ENCODE measurements at places on chromosomes 6 and 20.

DNA sequence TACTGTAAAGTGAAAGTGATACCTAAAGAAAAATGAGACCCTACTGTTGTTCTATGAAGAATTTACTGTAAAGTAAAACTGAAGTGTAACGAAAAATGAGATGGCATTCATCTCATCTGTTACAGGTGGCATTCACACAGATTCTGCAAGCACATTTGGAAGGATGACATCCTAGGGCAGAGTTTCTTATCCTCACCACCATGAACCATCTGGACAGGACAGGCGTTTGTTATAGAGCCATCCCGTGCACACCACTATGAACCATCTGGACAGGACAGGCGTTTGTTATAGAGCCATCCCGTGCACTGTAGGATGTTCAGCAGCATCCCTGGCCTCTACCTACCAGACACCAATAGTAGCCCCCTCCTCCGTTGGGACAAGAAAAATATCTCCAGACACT is 294.8 kb downstream of the GMDS start:
- DNase-seq: no peak

DNA sequence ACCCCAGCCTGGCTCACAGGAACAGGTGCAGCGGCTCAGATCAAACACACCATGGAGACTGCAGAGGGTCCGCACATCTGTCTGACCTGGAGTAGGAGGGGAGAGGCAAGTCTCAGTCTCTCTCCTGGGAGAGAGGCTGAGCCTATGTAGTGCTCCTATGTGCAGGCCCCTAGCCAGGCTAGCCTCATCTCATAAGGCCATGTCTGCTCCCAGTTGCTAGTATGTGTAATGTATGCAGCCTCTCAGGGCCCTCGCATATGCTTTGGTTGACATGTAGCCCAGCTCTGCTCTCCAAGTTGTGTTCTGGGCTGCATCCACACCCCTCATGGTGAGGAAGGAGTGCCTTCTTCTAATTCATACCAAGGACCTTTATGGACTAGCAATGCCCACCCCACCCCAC is 11.8 kb downstream of the TNXB start:
- DNase-seq: no peak

GRCh38 chr6:72622094-72622940 is 453 bp downstream of the KCNQ5 start:
- DNase-seq: peak; percentile 68

- no peak for DNase-seq
These were observed 19.0 kb downstream of the TOMM34 start for GRCh38 chr20:44941120-44941691.

DNA sequence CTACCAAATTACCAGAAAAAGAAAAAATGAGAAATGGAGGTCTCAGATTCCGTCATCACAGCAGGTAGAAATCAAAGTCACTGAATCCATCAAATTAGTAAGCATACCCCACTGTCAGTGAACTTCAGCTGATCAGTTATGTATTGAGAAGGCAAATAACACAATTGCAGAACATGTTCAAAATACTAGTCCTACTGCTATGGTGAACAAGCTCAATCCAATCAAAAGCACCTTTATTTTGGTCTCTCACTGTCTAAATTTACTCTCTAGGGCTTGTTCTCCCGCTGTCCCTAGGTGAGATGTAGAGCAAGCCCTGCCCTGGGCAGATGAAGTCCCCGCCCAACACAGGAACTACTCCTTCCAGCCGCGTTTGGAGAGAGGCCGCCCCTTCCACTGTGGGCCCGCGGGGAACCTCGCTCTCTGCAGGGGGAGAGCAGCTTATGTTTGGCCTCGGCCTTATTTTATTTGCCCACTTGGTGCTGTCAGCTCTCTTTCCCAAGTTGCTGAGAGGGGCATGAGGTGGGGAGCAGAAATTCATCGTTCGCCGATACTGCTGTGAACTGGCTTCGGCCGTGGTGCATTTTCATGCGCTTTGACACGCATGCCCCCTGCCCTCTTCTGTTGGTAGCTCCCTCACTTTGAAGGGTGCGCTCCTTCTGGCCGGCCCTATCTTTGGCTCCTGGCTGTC is 14.3 kb upstream of the MAP1LC3A start:
- peak; percentile 19 for DNase-seq

- DNase-seq: no peak
These were observed 29.5 kb upstream of the SPDEF start for GRCh38 chr6:34585512-34586061.

DNA sequence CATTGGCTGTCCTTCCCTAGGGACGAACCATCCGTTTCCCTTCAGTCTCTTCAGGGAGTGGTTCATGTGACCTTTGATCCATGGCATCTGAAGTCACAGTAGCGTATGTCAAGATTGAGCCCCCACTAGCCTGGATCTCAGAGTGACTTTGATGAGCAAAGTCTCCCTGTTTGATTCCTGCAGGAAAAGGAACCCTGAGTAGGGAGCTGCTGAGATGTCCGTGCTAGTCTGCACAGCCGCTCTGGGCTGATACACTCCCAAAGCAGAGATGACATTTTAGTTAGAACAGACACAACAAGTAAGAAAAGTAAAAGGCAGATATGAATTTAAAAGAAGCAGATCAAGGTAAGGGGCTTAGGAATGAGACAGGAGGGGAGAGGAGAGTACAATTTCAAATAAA is 899.4 kb downstream of the C6orf118 start:
- no peak for DNase-seq

DNA sequence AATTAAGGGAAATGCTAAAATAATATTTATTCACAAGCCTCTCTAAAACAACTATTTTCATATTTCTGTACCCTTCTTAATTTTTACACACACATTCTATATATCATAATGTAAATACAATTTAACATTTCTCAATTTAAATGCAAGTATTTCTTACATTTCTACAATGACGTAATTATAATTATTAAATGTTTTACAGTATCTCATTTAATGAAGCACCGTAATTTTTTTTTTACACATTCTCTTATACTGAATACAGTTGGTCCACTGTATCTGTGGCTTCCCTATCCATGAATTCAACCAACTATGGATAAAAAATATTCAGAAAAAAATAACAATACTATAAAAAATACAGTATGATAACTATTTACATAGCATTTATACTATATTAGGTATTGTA is 85.7 kb downstream of the AHI1 start:
- DNase-seq: no peak

GRCh38 chr6:87155842-87156815 is 764 bp downstream of the ZNF292 start:
- DNase-seq: no peak

DNA sequence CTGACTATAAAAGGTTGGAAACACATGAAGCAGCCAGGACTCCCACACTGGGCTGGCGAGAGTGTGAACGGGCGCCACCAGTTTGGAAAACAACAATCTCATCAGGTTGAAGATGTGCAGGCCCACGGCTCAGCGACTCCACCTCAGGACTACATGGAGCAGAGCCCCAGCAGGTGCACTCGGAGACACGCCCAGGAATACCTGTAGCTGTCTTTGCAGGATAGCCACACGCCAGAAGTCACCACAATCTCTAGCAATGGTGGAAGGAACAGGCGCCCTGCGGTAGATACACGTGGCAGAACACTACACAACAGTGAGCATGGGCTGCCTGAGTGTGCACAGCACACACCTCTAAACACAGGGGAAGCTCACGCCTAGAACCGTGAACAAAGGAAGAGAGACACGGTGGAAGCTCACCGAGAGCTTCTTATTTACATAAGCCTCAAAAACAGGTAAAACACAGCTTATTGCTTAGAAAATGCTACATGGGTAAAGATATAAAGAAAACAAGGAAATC is 28.7 kb upstream of the RPS6KA2 start:
- no peak for DNase-seq
